Gastrocnemius medialis (tissue), 4 donors: ENCODE measurements at places on chromosomes 7 and 10. TPM values are rescaled to one million over a fixed set of nuclear protein-coding genes. Genes with fewer than 3 reads are reported as not detected.

DNA sequence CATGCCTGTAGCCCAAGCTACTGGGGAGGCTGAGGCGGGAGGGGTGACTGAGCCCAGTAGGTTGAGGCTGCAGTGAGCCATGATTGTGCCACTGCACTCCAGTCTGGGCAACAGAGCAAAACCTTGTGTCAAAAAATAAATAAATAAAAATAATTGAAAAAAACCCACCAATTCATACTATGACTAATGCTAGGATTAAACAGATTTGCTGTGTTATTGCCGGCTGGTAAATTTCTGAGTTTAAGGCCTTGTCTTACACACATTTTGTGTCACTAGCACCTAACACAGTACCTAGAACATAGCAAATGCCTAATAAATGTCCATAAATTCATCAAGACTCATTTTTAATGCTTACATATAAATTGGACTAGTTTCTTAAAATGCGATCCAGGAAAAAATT is 8.7 kb downstream of the ESYT2 start:
- no peak for DNase-seq

DNA sequence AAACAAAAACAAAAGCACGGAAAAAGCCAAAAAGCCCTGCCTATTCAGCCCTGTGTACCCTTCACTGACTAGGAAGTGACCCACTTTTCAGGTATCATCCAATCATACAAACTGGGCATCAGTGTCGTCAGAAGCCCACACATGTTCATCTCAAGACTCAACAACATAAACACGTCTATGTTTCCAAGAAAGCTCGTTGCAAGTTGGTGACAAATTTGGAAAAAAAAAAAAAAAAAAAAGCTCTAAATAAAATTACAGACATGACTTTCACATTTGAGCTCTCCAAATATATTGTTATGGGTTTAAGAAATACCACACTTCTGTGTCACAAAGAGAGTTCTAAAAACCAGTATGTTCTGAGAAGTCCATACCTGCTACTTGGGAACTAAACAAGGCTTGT is 204.7 kb upstream of the KLF14 start:
- no peak for DNase-seq

GRCh38 chr10:102457591-102458150 is 6.3 kb upstream of the C10orf95 start:
- no peak for DNase-seq

DNA sequence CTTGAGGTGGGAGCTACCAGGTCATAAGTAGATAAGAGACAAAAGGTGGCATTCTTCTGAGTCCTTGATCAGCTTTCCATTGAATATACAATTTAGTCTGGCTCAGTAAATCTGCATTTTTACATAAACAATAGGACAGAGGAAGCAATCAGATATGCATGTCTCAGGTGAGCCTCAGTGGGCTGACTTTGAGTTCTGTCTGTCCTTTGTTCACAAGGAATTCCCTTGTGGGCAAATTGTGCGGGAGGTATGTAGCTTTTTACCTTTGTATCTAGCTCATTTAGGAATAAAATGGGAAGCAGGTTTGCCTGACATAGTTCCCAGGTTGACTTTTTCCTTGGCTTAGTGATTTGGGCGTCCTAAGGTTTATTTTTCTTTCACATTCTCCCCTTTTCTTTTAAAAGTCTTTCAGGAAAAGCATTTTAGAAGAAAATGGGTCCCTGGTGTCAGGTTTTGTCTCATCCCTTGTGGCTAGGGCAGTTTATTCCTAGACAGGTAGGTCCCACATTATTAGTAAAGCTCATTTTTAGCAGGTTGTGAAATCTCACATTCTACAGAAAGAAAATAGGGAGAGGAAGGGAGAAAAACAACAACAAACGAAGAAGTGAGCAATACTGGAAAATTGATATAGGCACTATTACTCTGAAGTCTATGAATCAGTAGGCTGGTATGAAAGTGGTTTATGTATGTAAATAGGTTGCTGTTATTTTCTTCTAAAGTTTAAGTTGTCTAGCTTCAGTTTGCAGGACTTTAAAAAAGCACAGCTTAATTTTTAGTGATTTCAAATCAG is 16.5 kb downstream of the SPAM1 start:
- DNase-seq: no peak

GRCh38 chr10:47179291-47179647 is 120.7 kb upstream of the GDF10 start:
- no peak for DNase-seq

DNA sequence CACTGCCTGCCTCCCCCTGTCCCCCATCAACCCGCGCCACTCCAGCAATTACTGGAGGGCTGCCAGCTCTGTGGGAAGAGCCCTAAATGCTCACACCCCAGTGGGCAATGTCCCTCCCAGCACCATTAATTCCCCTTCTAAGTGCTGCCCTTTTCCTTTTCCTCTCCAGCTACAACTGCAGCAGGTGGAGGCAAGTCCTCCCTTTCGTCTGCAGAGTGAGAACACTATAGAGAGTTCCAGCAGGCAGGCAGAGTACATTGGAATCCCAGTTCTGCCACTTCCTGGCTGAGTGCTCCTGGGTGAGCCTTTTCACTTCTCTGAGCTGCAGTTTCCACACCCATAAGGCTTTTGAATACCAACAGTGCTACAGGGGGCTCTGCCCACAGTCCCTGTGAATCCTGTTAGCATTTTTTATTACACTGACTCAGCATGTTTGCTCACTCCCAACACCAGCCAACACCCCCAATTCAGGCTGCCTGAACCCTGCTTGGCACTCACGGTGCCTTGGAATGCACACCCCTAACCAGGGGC is 447.0 kb downstream of the GRID1 start:
- DNase-seq: no peak

DNA sequence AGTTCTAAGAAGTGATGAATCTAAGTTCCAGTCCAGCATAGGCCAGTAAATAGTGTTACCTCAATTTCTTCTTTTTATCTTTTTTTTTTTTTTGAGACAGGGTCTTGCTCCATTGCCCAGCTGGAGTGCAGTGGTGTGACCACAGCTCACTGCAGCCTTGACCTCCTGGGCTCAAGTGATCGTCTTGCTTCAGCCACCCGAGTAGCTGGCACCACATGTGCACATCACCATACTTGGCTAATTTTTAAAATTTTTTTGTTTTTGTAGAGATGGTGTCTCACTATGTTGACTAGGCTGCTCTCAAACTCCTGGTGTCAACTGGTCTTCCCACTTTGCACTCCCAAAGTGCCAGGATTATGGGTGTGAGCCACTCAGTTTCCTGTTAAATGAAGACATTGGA is 126.6 kb upstream of the LYZL2 start:
- DNase-seq: no peak

GRCh38 chr7:44177570-44178131 is 11.6 kb downstream of the GCK start:
- no peak for DNase-seq

DNA sequence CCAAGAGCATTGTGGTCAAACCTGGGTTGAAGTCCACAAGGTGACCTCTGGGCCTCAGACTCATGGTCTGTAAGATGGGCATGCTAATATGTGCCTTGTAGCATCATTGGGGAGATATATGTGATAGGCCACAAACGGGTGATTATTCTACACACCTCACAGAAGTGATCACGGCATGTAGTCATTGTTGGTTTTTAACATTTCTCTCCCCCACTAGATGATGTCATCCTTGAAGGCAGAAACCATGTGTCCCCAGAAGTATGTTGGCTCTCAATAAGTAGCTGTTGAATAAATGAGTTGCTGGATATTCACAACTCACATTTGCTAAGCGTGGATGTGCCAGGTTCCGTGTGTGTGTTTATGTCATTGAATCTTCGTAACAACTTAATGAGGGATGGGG is 42.4 kb downstream of the GATA3 start:
- no peak for DNase-seq

GRCh38 chr10:132414402-132415016 is 17.5 kb downstream of the PWWP2B start:
- DNase-seq: no peak

GRCh38 chr7:46784732-46785131 is 797.2 kb downstream of the TNS3 start:
- DNase-seq: no peak

GRCh38 chr10:25888627-25889026 is 45.4 kb upstream of the MYO3A start:
- DNase-seq: no peak

The WNT16 gene
- total RNA-seq: not detected

The CNNM1 gene
- not detected for total RNA-seq

GRCh38 chr10:29703271-29703670 is 68.5 kb upstream of the SVIL start:
- no peak for DNase-seq

DNA sequence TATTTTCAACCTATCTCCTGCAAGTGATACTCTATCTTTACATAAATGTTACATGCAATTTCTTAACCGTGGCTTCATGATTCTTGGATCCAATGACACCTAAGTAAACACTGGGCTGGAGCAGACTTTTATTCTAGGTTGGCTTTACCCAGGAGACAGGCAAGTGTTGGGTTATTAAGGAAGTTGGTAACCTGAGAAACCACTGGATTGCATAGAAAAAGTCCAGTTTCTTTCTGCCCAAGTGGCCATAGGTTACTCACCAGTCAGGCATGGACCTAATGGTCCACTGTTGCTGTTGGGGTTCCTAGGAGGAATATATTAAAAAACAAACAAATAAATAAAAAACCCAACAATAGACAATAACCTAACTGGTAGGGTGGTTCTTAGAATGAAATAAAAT is 112.8 kb downstream of the SEMA3D start:
- DNase-seq: no peak

The UPP1 gene
- 5.9 TPM for total RNA-seq

The ZNF365 gene
- total RNA-seq: not detected

The FAM237B gene
- total RNA-seq: not detected

The PTPN12 gene
- 38.0 TPM for total RNA-seq

- DNase-seq: no peak
These were observed 73.2 kb downstream of the MYL10 start for GRCh38 chr7:101555921-101556275.

DNA sequence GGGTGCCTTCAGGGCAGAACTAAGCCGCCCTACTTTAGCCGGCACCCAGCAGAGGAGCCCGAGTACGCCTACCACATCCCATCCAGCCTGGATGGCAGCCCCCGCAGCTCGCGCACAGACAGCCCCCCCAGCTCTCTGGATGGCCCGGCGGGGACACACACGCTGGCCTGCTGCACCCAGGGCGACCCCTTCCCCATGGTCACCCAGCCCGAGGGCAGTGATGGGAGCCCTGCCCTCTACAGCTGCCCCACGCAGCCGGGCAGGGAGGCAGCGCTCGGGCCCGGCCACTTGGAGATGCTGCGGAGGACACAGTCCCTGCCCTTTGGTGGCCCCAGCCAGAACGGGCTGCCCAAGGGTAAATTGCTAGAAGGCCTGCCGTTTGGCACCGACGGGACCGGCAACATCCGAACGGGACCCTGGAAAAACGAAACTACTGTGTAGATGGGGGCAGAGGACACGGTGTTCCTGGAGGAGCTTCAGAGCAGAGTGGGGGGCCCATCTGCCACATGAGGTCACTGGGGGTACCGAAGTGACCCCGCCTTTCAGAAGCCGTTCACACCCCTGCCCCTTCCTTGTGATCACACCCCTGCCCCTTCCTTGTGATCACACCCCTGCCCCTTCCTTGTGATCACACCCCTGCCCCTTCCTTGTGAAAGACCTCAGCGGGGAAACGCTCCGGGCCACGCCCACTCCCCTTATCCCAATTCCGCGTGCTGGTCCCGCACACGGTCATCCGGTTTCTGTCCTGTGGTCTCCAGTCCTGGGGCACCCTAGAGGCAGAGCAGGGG is 30.8 kb upstream of the KNDC1 start:
- DNase-seq: no peak

The KCP gene
- total RNA-seq: not detected

DNA sequence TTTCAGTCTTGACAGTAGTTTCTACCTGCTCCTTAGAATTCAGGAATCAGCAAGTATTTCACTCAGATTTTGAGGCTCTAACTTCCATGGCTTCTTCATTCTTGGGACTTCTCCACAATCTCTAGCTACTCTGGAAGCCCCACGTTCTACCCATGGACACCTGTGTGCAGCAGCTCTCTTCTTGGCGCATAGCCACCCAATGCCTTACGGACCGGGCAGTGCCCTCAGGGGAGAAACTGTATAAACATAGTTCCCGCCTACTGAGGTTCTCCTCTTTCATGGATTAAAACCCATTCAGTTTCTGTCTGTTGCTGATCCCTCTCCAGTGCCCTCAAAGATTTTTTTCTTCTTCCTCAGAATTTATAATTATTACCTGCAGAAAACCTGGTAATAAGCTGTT is 177.1 kb downstream of the SORCS1 start:
- no peak for DNase-seq

DNA sequence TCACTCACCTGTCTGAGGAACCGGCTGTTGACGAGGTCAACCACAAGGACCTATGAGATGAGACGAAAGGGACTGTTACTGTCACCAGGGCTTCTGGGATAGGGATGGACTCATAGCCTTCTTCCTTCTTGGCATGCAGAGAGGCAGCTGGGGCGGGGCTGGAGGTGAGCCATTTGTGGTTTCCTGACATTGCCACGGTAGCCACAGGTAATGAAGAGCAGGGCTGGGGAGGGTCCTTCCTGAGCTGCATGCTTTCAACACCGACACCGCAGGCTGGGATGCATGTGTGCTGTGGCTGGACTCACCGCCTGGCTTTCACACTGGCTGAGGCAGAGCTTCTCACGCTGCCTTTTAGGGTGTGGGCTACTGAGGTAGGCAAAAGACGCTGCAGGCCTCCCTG is 46.4 kb upstream of the MKRN1 start:
- DNase-seq: no peak

DNA sequence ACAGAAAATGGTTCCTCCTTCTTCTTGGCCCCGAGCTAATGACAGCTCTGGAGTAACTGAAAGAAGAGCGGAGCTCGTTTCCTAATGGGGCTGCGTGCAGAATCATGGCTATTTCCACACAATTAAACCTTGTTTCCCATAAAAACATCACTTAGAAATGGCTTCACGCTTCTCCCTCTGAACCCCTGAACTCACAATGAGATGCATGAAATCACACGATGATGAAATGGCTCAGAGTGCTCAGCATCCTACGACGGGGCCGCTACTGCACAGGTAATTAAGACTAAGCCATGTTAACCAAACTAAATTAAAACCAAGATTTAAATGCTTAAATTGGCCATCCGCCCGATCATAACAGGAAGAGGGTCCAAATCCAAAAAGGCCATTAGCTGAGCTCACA is 80.0 kb upstream of the DNAAF5 start:
- no peak for DNase-seq

GRCh38 chr10:116720241-116720643 is 22.1 kb downstream of the HSPA12A start:
- no peak for DNase-seq
